Airway epithelial cell (primary cell): ENCODE measurements at places on chromosomes 4 and X. TPM values are rescaled to one million over a fixed set of nuclear protein-coding genes. Genes with fewer than 3 reads are reported as not detected.

SGCB gene
- total RNA-seq: 6.2 and 7.5 TPM in 2 replicates

STAP1 gene
- total RNA-seq: not detected in 2 replicates

FGFBP1 gene
- 1,063 and 1,082 TPM in 2 replicates for total RNA-seq

MMRN1 gene
- total RNA-seq: not detected in 2 replicates

PCDH10 gene
- total RNA-seq: under 0.01 and 0.14 TPM in 2 replicates

LDOC1 gene
- 6.2 and 17.4 TPM in 2 replicates for total RNA-seq

KLHL34 gene
- 0.05 TPM in 1 of 2 replicates, not detected in the other for total RNA-seq

FMR1NB gene
- not detected in 2 replicates for total RNA-seq

FLNA gene
- 1,129 and 1,478 TPM in 2 replicates for total RNA-seq

FAAH2 gene
- 1.6 and 6.6 TPM in 2 replicates for total RNA-seq

NPY1R gene
- not detected in 2 replicates for total RNA-seq

CSAG1 gene
- total RNA-seq: not detected in 2 replicates

WDR17 gene
- 0.09 and 0.21 TPM in 2 replicates for total RNA-seq

PDHA1 gene
- total RNA-seq: 78.3 and 98.5 TPM in 2 replicates

USP9X gene
- total RNA-seq: 42.6 and 57.1 TPM in 2 replicates

DKK2 gene
- total RNA-seq: 0.49 and 0.56 TPM in 2 replicates

FAM236A gene
- not detected in 2 replicates for total RNA-seq

XAGE2 gene
- not detected in 2 replicates for total RNA-seq

SHROOM3 gene
- total RNA-seq: 16.8 and 22.2 TPM in 2 replicates

SPANXD gene
- total RNA-seq: not detected in 2 replicates

FREM3 gene
- not detected in 2 replicates for total RNA-seq

PAGE1 gene
- total RNA-seq: not detected in 2 replicates
